Ammon's horn (tissue), 1 donor: ENCODE measurements at places on chromosomes 1 and 21.
A peak's percentile ranks its signal among the peaks of the same experiment; 100 is the strongest.

- no peak for DNase-seq
Observed at GRCh38 chr1:24591781-24592180, 35.9 kb downstream of the NCMAP start.

- no peak for DNase-seq
Observed at GRCh38 chr1:234691567-234691966, 81.6 kb upstream of the IRF2BP2 start.

DNA sequence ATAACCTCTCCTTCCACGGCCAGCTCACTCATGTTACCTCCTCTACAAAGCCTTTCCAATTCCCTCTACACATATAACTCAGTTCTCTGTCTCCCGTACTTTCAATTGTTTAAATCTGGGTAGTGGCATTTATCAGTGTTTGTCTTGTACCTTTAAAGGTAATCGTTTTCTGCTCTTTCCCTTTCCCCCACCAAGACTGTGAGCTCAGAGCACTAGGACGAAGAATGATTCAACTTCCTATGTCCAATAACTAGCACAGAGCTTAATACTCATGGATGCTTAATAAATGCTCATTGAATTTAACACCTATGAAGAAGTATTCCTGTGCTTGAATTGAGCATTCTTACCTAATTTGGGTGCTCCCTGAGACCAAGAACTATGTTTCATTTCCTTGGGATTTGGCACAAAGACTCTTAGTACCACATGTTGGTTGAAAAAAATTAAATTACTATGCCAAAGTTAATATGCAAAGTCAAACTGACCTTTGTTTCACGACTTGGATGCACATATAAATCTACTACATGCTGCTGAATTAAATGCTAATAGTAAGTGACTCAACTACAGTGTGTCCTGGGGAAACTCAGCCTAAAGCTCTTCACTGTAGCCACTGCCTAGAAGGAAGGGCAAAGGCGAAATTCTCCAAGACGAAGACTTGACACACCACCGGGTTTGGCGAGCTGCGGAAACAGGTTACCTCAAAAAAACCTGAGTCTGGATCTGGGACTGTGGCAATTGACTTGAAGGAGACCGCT is 30.6 kb upstream of the C1orf185 start:
- DNase-seq: no peak

DNA sequence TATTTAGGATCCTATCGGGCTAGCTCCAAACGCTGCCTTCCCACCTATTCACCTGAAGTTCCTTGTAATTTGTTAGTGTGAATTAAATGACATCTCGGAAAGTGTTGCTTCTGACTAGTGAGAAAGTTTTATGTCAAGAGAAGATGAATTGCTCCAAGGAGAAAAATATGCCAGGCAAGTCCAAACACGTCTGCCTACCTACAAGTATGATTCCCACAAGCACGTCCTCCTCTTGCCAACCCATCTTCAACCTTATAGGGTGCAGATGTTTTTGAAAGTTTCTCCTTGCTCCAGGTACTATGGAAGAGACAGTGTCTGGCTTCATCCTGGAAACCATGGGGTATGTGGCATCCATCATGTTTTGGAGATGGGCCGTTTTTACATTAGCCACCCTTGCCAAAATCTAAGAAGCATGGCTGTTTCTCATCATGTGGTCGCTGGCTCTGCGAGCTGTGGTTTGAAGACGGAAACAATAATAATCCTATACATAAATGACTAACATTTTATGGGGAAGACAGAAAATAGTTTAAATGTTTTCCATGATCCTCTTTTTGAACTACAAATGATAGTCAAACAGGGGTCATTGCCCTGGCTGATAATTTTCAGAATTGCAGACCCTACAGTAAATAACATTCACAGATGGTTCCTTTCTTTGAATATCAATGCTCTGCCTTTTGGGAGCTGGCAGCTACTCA is 505.8 kb downstream of the SMYD3 start:
- no peak for DNase-seq

DNA sequence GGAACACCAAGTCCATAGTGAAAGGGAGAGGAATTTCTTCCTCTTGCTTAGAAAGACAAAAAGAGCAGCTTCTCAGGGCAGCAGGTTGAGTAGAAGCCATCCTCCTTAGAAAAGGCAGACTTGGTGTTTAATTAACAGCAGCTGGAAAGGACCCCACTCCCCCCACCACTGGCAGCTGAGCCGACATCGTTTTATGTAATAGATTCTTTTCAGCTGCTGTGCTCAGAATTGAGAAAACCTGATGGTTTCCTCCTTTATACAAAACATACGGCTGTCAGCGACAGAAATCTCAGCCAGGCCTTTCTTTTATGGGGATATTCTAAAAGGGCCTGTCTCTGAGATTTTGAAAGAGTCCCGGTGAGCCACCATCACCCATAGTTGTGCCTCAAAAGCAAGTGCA is 49.9 kb downstream of the MAN1C1 start:
- no peak for DNase-seq

DNA sequence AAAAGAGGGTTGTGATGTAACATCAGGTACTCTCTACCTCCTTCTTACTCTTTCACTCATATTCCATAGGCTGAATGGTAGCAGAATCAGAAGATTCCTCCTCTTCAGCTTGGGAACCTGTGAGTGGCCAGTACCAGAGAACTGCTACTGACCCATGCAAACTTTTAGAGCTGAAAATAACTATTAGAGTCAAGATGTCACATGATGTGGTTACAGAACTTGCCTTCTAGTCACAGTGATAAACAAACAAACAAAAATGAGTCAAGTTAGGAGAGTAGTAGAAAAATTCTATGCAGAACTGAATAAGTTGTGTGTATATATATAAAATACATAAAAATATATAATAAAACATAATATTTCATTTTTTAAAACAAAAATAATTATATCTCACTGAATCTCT is 47.6 kb upstream of the RGS1 start:
- DNase-seq: no peak

GRCh38 chr1:44328671-44329416 is 26.2 kb downstream of the ERI3 start:
- no peak for DNase-seq

- peak; percentile 69 for DNase-seq
Observed at GRCh38 chr1:9902060-9902452, 8.0 kb downstream of the CTNNBIP1 start.

DNA sequence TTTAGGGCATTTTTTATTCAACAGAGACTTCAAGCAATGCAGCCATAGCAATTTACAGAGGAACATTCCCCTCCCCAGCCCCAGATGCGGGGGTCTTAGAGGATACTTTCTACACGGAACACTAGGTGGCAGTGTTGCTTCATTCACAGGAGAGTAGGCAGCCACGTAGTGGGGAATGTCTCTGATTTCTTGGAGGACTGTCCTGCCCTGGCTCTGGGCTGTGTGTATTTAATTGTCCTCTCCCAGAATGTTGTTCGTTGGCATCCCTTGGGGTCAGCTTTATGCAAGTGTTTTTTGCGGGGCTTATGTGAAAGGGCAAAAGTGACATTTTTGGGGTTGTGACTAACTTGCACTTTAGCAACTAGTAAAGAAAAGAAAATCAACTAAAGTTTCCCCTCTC is 96.9 kb downstream of the PAPPA2 start:
- peak; percentile 82 for DNase-seq

DNA sequence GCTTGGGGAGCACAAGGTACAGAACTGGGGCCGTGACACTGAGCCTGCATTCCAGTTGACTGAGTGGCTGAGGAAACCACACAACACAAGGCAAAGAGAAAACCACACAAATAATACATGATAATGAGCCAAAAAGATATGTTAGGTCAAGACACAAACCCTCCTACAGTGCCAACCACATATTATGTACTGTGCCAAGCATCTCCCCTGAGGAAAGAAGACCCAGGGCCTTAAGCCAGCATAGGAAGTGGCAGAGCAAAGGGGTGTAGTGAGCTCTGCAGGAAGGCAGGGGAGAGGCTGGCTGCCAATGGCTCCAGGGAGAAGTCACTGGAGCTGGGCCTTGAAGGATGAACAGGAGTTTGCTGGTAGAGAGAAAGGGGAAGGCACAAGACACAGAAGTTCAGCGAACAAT is 28.2 kb downstream of the CTNNBIP1 start:
- no peak for DNase-seq

- DNase-seq: no peak
Observed at GRCh38 chr1:86798608-86799291, 94.4 kb downstream of the SH3GLB1 start.

DNA sequence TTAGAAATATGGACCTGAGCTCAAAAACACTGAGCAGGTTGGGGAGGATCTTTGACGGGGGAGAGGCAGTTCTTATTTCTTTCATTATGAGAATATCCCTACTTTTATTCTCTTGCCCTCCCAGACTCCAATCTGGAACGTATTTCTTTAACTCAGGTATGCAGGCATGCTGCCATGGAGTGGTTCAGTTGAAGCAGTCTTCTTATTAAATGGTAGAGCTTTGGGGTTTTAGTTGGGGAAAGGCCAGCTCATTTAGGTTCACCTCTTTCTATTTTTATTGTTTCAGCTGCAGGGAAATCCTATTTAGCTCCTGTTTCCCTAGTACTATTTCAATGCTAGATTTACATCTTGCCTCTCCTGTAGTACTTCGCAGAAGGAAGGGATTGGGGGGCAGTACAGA is 198.9 kb downstream of the TTLL7 start:
- no peak for DNase-seq

DNA sequence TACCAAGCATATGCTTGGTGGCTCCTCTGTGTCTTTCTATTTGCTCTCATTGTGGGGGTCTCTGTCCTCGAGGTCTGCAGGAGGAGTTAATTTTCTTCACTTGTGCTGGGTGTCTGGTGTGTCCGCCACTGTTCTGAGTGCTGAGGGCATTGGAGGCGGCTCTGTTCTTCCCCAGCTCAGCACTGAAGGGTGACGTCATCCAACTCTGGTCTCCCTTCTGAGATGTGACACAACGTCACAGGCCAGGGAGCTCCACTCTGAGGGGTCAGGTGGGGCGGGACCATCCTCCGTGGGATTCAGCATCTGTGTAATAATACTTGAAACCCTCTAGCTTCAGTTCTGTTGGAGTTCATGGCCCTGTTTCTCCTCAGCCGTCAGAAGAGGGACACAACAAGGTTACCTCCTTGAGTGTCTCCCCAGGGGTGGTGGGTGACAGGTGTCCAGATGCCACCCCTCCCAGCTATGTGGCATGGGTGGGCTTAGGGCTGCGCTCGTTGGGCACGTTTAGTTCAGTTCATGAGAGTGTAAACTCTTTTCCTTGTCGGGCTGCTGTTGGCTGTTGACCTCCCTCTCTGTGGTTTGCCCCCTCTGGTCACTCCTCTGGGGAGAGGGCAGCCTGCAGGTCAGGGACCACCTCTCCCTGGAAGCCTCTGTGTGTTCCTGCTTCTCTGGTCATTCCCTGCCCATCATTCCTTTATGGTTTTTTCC is 3.1 kb downstream of the IBA57 start:
- no peak for DNase-seq
